ENCODE measurements at places on chromosomes 6 and 20.
A peak's percentile ranks its signal among the peaks of the same experiment; 100 is the strongest.

GRCh38 chr6:107105511-107106116 lies 9.7 kb downstream of the BEND3 start:
- DNase-seq: no peak
- no peak overlapping the region for H3K4me3 ChIP-seq
- no peaks in the 10 kb centered on the region for H3K4me1 ChIP-seq
- H3K27ac ChIP-seq: no peak overlapping the region
- no peaks in the 10 kb centered on the region for H3K27me3 ChIP-seq
- no peaks in the 10 kb centered on the region for H3K36me3 ChIP-seq

GRCh38 chr6:157276134-157276532 lies 47.2 kb downstream of the TMEM242 start:
- H3K4me1 ChIP-seq: no peaks in the 10 kb centered on the region
- no peak overlapping the region for H3K27ac ChIP-seq
- DNase-seq: no peak

GRCh38 chr6:112311950-112312547 lies 35.1 kb upstream of the RFPL4B start:
- H3K36me3 ChIP-seq: no peaks in the 10 kb centered on the region
- H3K27me3 ChIP-seq: no peaks in the 10 kb centered on the region
- DNase-seq: no peak
- H3K4me1 ChIP-seq: no peaks in the 10 kb centered on the region

- DNase-seq: no peak
- no peaks in the 10 kb centered on the region for H3K4me1 ChIP-seq
- no peaks in the 10 kb centered on the region for H3K36me3 ChIP-seq
- no peak overlapping the region for H3K4me3 ChIP-seq
- H3K27me3 ChIP-seq: no peaks in the 10 kb centered on the region
- H3K27ac ChIP-seq: no peak overlapping the region
These were observed 35.3 kb downstream of the METTL24 start for GRCh38 chr6:110322874-110323242.

- no peaks in the 10 kb centered on the region for H3K4me1 ChIP-seq
- no peak overlapping the region for H3K27ac ChIP-seq
- no peak overlapping the region for H3K4me3 ChIP-seq
- H3K27me3 ChIP-seq: no peaks in the 10 kb centered on the region
- H3K36me3 ChIP-seq: no peaks in the 10 kb centered on the region
These were observed 6.1 kb upstream of the PKIG start for GRCh38 chr20:44576297-44576696.

- H3K27me3 ChIP-seq: no peaks in the 10 kb centered on the region
- no peak overlapping the region for H3K4me3 ChIP-seq
- no peak for DNase-seq
- no peaks in the 10 kb centered on the region for H3K36me3 ChIP-seq
- H3K27ac ChIP-seq: no peak overlapping the region
These were observed 28.3 kb upstream of the SMIM29 start for GRCh38 chr6:34276881-34277762.

DNA sequence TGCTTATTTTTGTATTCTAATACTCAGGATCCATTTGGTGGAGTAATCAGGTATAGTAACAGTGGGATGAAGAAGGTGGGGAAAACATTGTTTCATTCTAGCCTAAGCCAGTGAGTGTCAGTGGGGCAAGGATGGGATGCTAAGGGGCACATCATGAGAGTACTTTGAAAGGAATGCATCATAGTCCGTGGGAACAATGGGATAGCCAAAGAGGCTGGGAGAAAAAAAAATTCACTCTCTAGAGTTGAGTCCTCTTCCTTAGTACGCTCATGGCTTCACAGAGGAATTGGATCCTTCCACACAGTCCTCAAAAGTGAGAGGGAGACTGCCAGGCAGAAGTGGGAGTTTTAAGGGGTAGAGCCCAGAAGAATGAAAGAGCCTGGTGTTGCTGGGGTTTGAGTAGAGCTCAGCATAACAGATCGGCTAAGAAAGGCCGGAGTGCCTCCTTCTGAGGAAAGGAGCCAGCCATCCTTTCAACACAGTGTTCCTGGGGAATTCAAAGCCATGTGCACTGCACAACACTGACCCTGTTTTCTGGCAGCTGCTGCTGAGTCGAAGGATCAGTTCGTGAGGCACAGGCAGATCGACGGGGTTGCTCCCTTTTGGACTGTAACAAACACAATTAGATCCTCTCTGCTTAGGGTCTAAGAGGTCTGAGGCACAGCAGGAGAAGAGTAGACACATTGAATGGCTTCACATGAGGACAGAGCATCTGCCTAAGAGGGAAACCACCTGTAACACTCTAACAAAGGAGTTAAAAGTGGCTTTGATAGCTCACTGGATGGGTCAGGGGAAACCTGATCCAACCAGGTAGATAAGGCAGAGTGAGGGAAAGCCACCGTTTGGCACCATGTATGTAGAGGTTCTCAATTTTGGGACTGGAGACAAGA lies 61.2 kb downstream of the ELOVL5 start:
- no peaks in the 10 kb centered on the region for H3K36me3 ChIP-seq
- H3K4me3 ChIP-seq: no peak overlapping the region

DNA sequence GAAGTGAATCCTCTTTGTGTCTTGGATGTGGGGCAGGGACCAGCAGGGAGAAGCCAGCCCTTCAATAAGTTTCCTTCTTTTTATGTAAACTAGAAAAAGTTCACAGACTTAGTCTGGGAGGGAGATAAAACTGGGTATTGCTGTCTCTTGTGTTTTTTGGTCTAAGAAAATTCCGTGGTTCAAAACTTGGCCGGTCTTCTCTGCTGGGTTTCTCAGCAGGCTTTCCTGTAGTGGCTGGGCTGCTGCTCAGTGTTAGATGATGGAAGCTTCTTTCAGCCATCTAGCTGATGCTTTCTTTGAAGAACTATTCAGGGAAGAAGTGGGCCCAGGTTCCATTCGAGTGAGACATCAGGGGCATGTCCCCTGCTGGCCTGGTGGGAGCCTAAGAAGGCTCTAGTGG lies 70.7 kb upstream of the SCP2D1 start:
- no peaks in the 10 kb centered on the region for H3K36me3 ChIP-seq
- no peaks in the 10 kb centered on the region for H3K27me3 ChIP-seq
- no peak overlapping the region for H3K4me3 ChIP-seq
- H3K4me1 ChIP-seq: no peaks in the 10 kb centered on the region

DNA sequence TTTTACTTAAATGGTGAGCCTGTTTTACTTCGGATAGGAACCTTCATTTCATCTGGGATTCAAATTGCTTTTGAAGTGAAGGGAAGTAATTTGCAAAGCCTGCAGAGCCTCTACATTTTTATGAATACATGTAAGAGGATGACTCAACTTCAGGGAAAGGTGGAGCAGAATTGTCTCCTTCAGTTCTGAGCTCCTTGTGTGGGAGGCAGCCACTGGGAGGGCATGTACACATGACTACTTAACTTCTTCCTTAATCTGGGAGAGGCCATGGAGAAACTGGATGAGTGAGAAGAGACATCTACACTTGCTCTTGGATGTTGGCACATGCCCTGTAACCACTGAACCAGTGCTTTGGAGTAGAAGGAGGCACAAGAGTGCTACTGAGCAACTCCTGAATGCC lies 145.1 kb upstream of the NRSN1 start:
- H3K27me3 ChIP-seq: no peaks in the 10 kb centered on the region
- H3K4me1 ChIP-seq: no peaks in the 10 kb centered on the region
- H3K27ac ChIP-seq: no peak overlapping the region
- no peak for DNase-seq
- no peaks in the 10 kb centered on the region for H3K36me3 ChIP-seq
- H3K4me3 ChIP-seq: no peak overlapping the region

- no peaks in the 10 kb centered on the region for H3K27me3 ChIP-seq
- no peaks in the 10 kb centered on the region for H3K36me3 ChIP-seq
- H3K4me1 ChIP-seq: peaks cover 3% of the 10 kb centered on the region
- H3K27ac ChIP-seq: peak within 1 kb of the TSS; percentile 81
- H3K4me3 ChIP-seq: peak within 1 kb of the TSS; percentile 99
These were observed at the start of gene ENPP1 for GRCh38 chr6:131807644-131808459. ENPP1 (plus strand) TSS chr6:131808020; CDS start chr6:131808036, 16 bp downstream.

- H3K4me1 ChIP-seq: no peaks in the 10 kb centered on the region
- peak; percentile 92 for DNase-seq
- no peaks in the 10 kb centered on the region for H3K36me3 ChIP-seq
- no peaks in the 10 kb centered on the region for H3K27me3 ChIP-seq
- peak overlapping the region; percentile 77 for H3K4me3 ChIP-seq
These were observed 614 bp upstream of the TMEM242 start for GRCh38 chr6:157323966-157324300.

GRCh38 chr6:3769610-3770009 lies 18.1 kb upstream of the PXDC1 start:
- H3K27me3 ChIP-seq: no peaks in the 10 kb centered on the region
- H3K27ac ChIP-seq: no peak overlapping the region
- no peak for DNase-seq
- H3K36me3 ChIP-seq: no peaks in the 10 kb centered on the region
- no peak overlapping the region for H3K4me3 ChIP-seq

- no peaks in the 10 kb centered on the region for H3K27me3 ChIP-seq
- no peak for DNase-seq
- no peaks in the 10 kb centered on the region for H3K4me1 ChIP-seq
- no peak overlapping the region for H3K4me3 ChIP-seq
- H3K27ac ChIP-seq: no peak overlapping the region
These were observed 329.5 kb downstream of the PRL start for GRCh38 chr6:21967056-21967974.

DNA sequence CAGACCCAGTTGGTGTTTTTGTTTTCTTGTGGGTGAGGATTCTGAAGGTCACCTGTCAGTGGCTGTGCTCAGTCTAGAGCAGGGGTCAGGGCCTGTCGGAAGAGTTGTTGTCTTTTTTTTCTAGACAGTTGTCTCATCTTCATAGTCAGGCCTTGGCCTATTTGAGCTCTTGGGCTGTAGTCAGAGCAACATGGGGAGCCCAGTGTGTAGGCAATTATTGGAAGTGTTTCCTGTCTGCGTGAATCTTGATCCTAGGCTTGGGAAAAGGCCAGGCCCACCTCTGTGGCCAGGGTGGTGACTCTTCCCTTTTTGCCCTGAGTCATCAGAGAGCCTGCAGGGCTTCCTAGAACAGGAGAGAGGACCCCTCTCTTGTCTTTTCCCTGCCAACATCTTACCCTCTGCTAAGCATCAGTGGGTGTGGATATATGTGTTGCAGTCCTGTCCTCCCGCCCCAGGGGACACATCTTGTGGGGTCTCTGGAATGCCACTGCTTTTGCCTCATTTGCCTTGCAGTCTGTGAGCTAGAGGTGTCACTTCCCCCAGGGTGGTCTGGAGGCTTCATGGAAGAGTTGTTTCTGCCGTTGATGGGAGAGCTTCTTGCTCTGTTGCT lies 11.4 kb downstream of the TJAP1 start:
- H3K4me3 ChIP-seq: no peak overlapping the region
- H3K4me1 ChIP-seq: no peaks in the 10 kb centered on the region
- H3K36me3 ChIP-seq: peaks cover 3% of the 10 kb centered on the region
- no peak overlapping the region for H3K27ac ChIP-seq
- DNase-seq: no peak

DNA sequence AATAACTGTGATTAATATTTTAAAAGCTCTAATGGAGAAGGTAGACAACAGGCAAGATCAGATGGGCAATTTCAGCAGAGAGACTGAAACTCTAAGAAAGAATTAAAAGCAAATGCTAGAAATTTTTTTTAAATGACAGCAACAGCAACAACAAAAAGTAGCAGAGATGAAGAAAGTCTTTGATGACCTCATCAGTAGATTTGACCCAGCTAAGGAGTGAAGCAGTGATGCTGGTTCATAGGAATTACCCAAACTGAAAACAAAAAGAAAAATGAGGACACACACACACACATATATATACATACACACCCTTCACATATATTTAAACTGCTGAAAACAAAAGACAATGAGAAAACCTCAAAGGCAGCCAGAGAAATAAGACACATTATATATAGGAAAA lies 197.6 kb upstream of the ARID1B start:
- no peak overlapping the region for H3K4me3 ChIP-seq
- no peaks in the 10 kb centered on the region for H3K4me1 ChIP-seq
- H3K27me3 ChIP-seq: no peaks in the 10 kb centered on the region
- H3K36me3 ChIP-seq: no peaks in the 10 kb centered on the region
- no peak overlapping the region for H3K27ac ChIP-seq

DNA sequence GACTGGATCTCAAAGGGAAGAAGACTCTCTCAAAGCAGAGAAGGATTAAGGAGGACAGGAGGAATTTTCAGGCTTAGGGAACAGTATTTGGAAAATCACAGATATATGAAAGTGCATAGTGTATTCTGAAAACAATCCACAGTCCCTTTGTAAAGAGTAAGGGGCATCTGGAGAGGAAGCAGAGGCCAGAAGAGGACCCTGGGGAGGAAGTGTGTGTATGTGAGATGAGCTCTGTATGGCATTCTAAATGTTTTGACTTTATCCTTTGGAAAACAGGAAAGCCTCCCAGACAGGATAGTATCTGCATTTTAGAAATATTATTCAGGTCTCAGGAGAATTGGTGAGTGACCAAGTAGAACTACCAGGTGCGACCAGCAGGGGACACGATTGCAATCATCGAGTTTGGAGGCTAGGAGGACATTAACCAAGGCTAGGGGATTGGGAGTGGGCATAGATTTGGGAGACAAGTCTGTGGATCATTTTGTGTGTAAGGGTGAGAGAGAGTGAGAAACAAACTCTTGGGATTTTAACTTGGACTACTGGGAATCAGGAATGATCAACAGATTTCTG lies 38.3 kb upstream of the FAM184A start:
- H3K36me3 ChIP-seq: no peaks in the 10 kb centered on the region
- H3K4me1 ChIP-seq: no peaks in the 10 kb centered on the region
- H3K27me3 ChIP-seq: no peaks in the 10 kb centered on the region
- no peak overlapping the region for H3K27ac ChIP-seq

Measured in aorta (tissue), 5 donors.